ENCODE measurements at places on chromosomes 12 and 14. TPM values are rescaled to one million over a fixed set of nuclear protein-coding genes. Genes with fewer than 3 reads are reported as not detected.

The LUM gene
- total RNA-seq, result not detected

The NXPH4 gene
- 0.51 TPM for total RNA-seq

The DIO3 gene
- total RNA-seq, result not detected

The PPP2R5E gene
- total RNA-seq, result 38.4 TPM

DNA sequence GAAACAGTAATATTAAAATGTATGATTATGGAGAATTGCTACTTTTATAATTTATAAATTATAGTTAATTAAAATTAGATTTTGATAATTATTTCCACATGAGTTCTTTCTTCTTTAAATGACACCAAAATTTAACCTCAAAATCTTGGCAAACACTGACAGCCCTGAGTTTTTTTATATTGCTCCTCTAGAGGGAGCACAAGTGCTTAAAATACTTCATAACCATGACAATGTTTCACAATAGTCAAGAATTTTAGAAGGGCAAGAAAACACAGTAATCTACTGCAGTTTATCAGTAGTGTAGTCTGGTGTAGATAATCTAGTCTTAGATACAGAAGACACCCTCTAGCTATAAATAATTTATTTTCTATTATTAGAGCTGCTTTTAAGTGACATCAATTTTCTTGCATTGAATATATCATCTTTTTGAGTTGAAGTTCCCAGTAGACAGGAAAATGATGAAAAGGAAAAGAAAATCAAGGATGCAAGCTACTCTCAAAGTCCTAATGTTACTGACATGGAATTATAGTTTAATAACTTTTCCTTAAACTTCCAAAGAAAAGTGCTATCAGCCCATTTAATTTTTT, 14.3 kb upstream of the PTGER2 start:
- DNase-seq, result no peak

GRCh38 chr12:124544311-124544970, 23.0 kb downstream of the NCOR2 start:
- DNase-seq, result no peak

- DNase-seq, result no peak
Measured at GRCh38 chr14:102940729-102941362, 18.4 kb downstream of the AMN start.

GRCh38 chr14:23538050-23538718, 13.4 kb downstream of the ZFHX2 start:
- no peak for DNase-seq

DNA sequence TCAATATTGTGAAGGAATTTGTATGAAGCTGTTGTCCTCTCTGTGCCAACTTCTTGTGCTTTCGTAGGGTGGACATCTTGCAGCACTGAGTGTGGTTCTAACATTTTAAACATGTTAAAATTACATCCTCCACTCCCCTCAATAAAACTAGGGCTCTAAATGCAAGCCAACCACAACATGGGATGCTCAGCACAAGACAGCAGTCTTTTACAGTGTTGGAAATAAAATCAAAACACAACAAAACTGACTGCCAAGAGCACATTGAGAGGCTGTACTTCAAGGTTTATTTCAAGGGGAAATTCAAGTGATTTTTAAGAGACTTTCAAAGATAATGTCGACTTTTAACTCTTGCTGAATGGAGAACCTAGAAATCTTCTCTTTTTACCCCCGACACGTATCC, 396.9 kb downstream of the TMTC2 start:
- DNase-seq, result no peak

- DNase-seq, result peak; percentile 51
Measured at GRCh38 chr14:22505697-22506377, 83.2 kb downstream of the DAD1 start.

DNA sequence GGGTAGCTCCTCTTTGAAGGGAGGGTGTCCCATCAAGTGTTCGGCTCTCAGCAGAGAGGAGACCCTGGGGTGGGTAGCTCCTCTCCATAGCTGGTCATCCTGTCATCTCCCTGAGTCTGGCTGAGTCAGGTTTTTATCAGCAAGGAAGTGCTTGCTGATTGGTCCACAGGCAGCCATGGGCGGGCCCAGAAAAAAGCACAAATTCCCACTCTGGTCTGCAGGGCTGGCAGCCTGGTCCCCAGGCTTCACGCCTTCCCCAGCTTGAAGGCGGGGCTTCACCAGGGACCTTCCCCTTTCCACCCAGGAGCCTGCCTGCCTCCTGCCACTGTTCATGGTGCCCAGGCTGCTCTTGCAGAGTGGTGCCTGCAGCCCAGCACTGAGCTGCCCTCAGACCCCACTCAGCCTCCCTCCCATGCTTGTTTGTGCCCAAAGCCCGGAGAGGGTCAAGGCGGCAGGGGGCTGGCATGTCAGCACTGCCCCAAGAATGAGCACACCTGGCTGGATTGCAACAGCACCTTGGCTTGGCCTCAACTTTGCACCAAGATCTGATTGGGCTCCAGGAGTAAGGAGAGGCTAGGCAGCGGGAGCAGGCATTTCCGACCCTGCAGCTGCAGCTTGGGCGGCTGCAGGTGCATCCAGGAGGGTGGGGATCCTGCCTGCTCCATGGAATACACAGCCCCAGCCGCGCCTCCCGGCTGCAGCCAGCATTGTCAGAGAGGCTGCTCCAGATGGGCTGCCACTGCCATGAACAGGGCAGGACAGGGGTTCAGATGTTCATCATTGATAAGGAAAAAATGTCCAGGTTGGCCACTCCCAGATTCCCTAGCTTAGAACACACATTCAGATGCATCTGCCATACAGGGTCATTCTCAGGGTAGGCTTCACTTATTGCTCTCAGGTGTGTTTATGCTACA, 22.0 kb upstream of the WDR89 start:
- no peak for DNase-seq

DNA sequence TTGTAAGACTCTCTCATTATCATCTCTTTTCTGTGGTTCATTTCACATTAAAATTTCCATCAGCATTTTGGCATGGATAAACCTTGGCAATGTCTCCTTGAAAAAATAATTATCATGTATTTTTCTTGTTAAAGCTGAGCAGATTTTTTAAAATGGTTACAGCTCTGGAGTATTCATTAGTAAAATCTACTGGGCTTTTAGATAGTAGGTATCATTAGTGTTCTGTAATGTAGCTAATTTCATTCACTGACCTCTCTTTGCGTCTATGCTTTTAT, 36.9 kb upstream of the CDK17 start:
- no peak for DNase-seq

DNA sequence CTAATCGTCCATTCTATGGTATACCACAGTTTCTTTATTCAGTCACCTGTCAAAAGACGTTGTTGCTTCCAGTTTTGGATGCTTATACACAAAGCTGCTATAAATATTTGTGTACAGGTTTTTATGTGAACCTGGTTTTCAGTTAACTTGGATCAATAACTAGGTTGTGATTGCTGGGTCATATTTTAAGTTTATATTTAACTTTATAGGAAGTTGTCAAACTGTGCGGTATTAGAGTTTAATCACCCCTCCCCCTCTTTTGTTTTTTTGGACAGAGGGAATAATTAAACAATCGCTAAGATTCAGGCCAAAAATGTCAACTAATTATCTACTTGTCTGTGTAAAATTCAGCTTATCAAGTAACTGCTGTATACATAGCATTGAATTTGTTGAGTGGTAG, 34.3 kb downstream of the SCN8A start:
- no peak for DNase-seq

GRCh38 chr14:76647697-76648298, 113.5 kb upstream of the VASH1 start:
- DNase-seq, result peak; percentile 37

DNA sequence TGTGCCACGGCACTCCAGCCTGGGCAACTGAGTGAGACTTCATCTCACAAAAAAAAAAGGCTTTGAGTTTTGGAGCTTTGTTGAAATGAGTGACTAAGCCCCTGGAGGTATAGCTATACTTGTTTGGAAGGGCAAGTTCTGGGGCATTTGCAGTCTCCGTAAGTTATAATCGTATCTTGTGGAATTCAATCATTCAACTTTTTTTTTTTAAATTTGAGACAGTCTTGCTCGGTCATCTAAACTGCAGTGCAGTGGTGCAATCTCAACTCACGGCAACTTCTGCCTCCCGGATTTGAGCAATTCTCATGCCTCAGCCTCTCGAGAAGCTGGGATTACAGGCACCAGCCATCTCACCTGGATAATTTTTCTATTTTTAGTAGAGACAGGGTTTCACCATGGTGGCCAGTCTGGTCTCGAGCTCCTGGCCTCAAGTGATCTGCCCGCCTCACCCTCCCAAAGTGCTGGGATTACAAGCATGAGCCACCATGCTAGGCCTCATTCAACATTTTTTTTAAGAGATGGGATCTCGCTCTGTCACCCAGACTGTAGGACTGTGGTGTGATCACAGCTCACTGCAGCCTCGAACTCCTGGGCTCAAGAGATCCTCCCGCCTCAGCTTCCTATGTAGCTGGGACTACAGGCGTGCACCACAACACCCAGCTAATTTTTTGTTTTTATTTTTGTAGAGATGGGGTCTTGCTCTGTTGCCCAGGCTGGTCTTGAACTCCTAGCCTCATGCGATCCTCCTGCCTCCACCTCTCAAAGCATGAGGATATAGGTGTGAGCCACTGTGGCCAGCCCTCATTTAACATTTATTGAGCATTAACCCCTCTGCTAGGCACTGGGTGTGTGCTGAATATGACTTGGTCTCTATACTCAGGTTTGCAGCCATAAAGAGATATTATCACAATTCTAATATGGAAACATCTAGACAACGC, 133.7 kb upstream of the MAP1LC3B2 start:
- DNase-seq, result no peak

- no peak for DNase-seq
Measured at GRCh38 chr12:15206831-15207389, 14.3 kb downstream of the RERG start.

DNA sequence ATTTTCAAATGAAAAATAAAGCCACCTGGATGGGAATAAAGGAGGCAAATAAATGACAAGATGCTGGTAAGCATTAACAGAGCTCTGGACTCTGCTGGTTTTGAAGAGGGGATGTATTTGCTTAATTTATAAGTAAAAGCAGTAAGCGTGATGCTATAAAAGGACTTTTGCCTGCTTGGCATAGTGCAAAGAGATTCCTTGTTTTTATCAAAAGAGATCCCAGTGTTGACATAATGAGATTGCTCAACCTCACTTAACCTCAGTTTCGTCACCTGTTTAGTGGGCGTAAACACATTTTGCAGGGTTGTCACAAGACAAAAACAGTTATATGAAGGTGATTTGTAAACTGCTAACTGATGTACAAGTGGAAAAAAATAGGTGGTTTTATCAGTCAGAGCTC, 13.8 kb downstream of the ASCL1 start:
- DNase-seq, result no peak

DNA sequence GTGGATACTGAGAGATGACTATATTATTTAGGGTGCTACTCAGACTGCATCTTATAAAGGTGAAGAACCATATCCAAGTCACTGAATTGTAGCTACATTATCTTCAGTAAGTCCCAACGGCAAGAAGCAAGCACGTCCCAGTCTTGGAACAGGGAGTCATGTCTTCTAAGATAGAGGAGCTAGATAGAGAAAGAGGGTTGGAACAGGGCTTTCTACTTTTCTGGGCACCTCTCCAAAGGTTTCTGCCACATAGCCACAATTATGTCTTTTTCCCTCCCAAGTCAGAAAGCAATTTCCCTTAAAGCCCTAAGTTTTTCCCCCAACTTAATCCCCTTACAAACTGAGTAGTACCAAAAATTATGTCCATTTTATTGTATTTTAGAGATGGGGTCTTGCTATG, 22.4 kb downstream of the MAPK1IP1L start:
- no peak for DNase-seq

DNA sequence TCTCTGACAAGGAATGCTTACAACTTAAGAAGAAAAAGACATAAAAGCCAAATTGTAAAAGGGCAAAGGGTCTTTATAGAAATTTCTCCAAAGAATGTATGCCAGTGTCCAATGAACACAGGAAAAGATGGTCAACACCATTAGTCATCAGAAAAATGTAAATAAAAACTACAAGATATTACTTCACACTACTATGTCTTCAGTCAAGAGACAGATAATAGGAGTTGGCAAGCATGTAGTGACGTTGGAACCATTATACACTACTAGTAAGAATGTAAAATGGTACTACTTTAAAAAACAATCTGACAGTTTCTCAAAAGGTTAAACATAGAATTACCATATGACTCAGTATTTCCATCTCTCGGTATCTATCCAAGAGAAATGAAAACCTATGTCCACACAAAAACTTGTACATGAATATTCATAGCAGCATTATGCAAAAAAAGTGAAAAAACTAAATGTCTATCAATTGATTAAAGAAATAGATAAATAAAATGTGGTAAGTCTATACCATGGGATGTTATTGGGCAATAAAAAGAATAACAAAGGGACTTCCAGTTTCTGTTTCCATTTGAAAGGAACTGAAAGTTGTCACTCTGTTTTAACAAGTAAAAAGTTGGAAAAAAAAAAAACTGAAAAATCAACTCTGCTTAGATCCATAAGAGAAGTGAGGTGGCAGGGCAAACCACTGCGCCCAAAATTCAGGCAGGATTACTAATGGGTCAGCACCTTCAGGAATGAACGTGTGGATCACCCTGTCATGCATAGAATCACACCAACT, 69.8 kb downstream of the ALG10B start:
- no peak for DNase-seq

DNA sequence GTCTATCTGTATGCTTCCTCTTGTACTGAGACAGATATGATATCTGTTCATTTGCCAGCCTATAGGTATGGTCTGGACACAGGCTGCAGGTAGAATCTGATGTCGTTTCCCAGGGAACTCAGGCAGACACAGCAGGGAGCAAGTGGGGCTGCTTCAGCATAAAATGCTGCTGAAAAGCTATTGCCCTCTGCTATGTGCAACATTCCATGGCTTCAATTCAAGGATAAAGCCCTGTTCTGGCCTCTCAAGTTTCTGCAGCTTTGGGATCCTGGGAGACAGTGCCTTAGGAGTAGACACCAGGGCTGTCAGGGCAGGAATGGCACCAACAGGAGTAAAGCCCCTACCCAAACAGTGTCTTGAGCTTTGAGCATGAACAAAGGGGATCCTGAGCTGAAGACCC, 173.5 kb downstream of the SLC41A2 start:
- DNase-seq, result no peak

- no peak for DNase-seq
Measured at GRCh38 chr14:56055511-56055910, 62.7 kb upstream of the PELI2 start.

DNA sequence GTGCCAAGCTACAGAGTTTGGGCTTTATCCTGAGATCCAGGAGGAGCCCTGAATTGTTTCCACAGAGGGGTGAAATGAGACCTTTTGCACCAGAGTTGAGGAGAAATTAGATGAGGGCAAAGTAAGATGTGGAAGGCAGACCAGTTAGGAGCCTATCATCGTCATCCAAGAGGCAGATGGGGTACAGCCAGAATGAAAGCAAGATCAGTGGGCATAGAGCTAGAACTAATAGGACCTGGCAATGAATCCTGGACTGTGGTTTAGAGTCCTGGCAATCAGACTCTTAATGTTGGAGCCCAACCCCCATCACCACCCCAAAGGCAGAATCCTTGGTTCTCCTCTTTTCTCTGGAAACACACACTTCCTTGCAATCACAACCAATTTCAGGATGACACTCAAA, 166.6 kb upstream of the HMGA2 start:
- no peak for DNase-seq

GRCh38 chr14:68446243-68447040, 346.4 kb downstream of the ZFP36L1 start:
- no peak for DNase-seq
